ENCODE measurements at places on chromosomes 7 and 10. TPM values are rescaled to one million over a fixed set of nuclear protein-coding genes. Genes with fewer than 3 reads are reported as not detected.

GRCh38 chr10:73655990-73656298 is at the start of gene SYNPO2L:
TSS of gene SYNPO2L (minus strand) at chr10:73656029. CDS start at chr10:73655922, 107 bp downstream.
- no peak within 1 kb of the TSS for H3K4me3 ChIP-seq
- no peak for DNase-seq
- no peaks in the 10 kb centered on the region for H3K27me3 ChIP-seq
- no peaks in the 10 kb centered on the region for H3K36me3 ChIP-seq
- no peak within 1 kb of the TSS for H3K27ac ChIP-seq

GRCh38 chr10:33773253-33773573 is 438.7 kb upstream of the NRP1 start:
- no peaks in the 10 kb centered on the region for H3K36me3 ChIP-seq
- no peaks in the 10 kb centered on the region for H3K27me3 ChIP-seq
- H3K4me1 ChIP-seq: peaks cover 16% of the 10 kb centered on the region
- no peak overlapping the region for H3K4me3 ChIP-seq
- DNase-seq: no peak
- no peak overlapping the region for H3K27ac ChIP-seq

- H3K36me3 ChIP-seq: peaks cover 100% of the 10 kb centered on the region
- no peaks in the 10 kb centered on the region for H3K27me3 ChIP-seq
- H3K27ac ChIP-seq: no peak overlapping the region
- no peaks in the 10 kb centered on the region for H3K4me1 ChIP-seq
- no peak overlapping the region for H3K4me3 ChIP-seq
- DNase-seq: no peak
These were observed 29.8 kb downstream of the FHIP2A start for GRCh38 chr10:114851336-114851735.

- H3K27ac ChIP-seq: no peak overlapping the region
- no peak for DNase-seq
- H3K4me1 ChIP-seq: peaks cover 9% of the 10 kb centered on the region
- no peaks in the 10 kb centered on the region for H3K36me3 ChIP-seq
- H3K27me3 ChIP-seq: no peaks in the 10 kb centered on the region
These were observed 222.8 kb downstream of the THSD7A start for GRCh38 chr7:11609096-11609670.

- no peaks in the 10 kb centered on the region for H3K27me3 ChIP-seq
- no peak overlapping the region for H3K27ac ChIP-seq
- H3K4me3 ChIP-seq: no peak overlapping the region
- DNase-seq: no peak
- H3K4me1 ChIP-seq: no peaks in the 10 kb centered on the region
These were observed 92.0 kb upstream of the GDF10 start for GRCh38 chr10:47207894-47208469.

DNA sequence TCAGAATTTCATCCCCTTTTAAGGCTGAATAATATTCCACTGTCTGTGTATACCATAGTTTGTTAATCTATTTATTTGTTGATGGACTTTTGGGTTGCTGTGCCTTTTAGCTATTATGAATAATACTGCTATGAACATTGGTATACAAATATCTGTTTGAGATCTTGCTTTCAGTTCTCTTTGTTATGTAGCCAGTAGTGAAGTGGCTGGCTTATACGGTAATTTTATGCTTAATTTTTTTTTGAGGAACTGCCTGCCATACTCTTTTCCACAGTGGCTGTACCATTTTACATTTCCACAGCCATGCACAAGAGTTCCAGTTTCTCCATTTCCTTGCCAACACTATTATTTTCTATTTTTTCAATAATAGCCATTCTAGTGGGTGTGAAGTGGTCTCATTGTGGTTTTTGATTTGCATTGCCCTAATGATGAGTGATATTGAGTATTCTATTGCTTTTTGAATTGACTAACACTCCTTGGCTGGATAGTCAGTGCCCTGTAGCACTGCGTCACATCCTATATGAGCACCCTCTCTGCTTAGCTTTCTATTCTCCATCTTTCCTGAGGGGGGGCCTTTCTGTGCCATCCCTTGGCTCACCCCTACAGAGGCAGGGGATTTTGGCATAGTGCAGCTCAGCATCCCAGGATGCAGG is 29.4 kb upstream of the RAPGEF5 start:
- no peaks in the 10 kb centered on the region for H3K36me3 ChIP-seq
- DNase-seq: no peak
- H3K27me3 ChIP-seq: no peaks in the 10 kb centered on the region
- no peak overlapping the region for H3K4me3 ChIP-seq

DNA sequence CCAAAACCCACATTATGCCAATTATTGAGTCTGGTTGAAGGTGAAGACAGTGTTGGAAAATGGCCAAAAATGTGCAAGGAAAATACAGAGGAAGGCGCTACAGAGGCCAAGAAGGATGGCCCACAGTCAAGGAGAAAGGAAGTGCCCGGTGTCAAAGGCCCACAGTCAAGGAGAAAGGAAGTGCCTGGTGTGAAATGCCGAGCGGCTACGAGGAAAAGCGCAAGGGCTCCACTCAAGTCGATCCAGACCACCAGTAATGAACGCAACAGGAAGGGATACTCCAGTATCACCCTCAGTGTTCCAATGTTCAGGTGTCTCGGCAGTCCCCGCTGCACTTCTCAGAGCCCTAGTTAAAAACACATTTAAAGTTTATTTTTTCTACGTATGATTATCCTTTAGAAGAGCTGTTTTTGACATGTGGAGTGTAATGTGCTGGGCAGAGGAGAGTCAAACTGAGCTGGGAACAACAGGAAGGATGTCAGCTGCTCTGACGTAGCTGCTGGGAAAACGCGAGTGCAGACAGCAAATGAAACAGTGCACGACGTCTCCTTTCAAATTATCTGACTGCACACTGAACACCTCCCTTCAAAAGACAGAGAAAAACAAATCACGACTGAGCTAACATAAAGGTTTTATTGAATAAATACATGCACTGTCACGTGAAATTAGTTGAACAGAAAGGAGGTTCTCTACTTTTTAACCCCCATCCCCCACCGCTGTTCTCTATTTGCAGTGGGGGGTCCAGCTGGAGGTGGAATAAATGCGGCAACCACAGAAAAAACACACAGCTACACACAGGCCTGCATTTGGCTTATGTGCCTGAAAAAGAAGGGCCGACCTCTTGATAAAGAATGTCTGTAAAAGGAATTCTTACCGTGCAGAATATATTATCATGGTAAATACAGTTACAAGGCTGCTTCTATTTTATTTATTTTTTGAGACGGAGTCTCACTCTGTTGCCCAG is 26.1 kb upstream of the NCAPG2 start:
- H3K36me3 ChIP-seq: peaks cover 24% of the 10 kb centered on the region
- no peak overlapping the region for H3K27ac ChIP-seq
- no peaks in the 10 kb centered on the region for H3K27me3 ChIP-seq
- no peak overlapping the region for H3K4me3 ChIP-seq

- H3K4me3 ChIP-seq: no peak overlapping the region
- H3K27ac ChIP-seq: no peak overlapping the region
These were observed 130.9 kb upstream of the ADAM12 start for GRCh38 chr10:126519185-126519584.

DNA sequence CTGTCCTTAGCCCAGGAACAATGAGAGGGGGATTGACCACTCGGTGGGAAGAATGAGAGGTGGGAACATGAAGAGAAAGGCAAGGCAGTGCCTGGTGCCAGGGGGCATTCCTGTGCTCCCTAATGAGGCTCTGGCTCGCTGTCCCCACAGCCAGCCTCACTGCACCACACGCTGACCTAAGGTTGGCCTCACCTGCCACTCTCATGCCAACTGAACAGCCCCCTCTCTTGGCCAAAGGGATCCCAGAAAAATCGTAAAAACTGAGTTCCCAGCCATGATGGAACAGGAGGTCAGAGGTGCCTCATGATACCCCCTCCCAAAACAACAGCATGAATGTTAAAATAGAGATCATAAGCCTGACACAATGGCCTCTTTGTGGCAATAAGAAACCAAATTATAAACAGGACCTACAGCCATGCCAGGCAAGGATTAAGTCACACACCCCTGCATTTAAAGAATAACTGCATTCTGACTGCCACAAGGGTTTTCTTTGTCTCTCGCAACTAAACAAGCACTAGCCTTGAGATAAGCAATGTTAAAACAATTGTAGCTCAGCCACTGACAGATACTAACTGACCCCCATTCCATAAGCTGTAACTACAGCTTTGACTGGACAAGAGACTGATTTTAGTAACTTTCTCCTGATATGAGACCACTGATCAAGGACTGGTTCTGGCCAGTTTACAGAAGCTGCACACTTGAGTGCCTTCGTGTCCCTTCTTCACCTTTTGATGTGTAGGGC is 149.2 kb downstream of the SH2D4B start:
- H3K4me3 ChIP-seq: no peak overlapping the region
- H3K27ac ChIP-seq: no peak overlapping the region
- H3K27me3 ChIP-seq: no peaks in the 10 kb centered on the region
- DNase-seq: no peak

DNA sequence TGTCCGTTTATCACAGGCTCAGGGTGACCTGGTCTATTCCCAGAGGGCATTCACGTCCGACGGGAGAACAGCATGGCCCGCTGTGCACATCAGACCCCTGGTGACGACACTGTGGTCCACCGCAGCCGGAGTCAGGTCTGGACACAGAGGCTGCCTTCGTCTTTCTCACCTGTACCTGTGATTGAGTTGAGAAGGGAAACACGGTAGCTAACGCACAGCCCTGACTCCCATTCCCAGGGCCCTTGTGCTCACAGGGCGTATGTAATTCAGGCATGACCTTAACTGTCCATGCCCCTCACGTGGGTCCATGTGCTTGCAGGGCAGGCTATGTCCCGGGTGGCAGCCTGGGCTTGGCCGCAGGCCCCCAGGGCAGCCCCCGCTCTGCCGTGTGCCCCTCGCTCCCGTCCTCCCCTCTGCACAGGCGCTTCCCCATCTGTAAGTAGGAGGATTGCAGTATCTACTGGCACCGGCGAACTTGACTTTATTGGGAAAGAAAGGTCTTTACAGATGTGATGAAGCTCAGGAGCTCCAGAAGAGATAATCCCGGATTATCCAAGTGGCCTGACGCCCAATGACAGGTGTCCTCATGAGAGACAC is 221.3 kb upstream of the TCERG1L start:
- no peaks in the 10 kb centered on the region for H3K36me3 ChIP-seq
- H3K4me1 ChIP-seq: no peaks in the 10 kb centered on the region
- no peak overlapping the region for H3K4me3 ChIP-seq
- no peak overlapping the region for H3K27ac ChIP-seq

DNA sequence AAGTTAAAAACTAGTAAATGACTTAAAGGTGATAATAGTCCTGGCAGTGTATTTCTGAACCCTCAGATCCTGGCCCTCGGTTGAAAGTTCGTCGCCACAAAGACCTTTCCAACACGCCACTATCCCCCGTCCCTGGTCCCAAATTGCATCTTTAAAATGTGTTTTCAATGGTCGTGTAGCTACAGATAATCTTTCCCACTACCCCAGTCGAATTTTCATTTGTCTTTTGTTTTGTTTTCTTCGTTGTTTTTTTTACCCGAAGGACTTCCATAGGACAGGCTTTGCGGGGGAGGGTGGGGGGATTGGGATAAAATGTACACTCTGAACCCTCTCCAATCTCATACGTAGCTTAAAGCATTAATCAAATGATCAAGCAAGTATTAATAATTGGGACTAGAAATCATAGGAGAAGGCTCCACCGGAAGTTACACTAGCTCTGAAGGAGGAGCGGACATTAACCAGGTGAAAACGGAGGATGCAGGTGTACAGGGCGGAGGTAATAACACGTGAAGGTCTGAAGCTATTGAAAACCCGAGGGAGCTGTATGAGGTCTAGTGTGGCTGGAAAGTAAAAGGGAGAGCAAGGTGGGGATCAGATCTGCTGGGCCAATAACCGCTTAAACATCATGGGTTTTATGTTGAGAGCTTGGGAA is 32.8 kb upstream of the PHF14 start:
- peaks cover 25% of the 10 kb centered on the region for H3K36me3 ChIP-seq
- peak overlapping the region; percentile 97 for H3K27ac ChIP-seq
- DNase-seq: no peak
- no peaks in the 10 kb centered on the region for H3K27me3 ChIP-seq
- H3K4me1 ChIP-seq: peaks cover 27% of the 10 kb centered on the region

- H3K27me3 ChIP-seq: peaks cover 3% of the 10 kb centered on the region
- H3K4me1 ChIP-seq: no peaks in the 10 kb centered on the region
These were observed 76.8 kb downstream of the GATA3 start for GRCh38 chr10:8130973-8131911.

- DNase-seq: no peak
- H3K4me3 ChIP-seq: no peak overlapping the region
- no peak overlapping the region for H3K27ac ChIP-seq
- no peaks in the 10 kb centered on the region for H3K27me3 ChIP-seq
These were observed 14.6 kb downstream of the MINDY4 start for GRCh38 chr7:30785786-30786185.

GRCh38 chr7:111172564-111173257 is 81.8 kb downstream of the LRRN3 start:
- no peaks in the 10 kb centered on the region for H3K36me3 ChIP-seq
- H3K4me3 ChIP-seq: no peak overlapping the region
- H3K4me1 ChIP-seq: no peaks in the 10 kb centered on the region
- H3K27me3 ChIP-seq: no peaks in the 10 kb centered on the region
- no peak overlapping the region for H3K27ac ChIP-seq

DNA sequence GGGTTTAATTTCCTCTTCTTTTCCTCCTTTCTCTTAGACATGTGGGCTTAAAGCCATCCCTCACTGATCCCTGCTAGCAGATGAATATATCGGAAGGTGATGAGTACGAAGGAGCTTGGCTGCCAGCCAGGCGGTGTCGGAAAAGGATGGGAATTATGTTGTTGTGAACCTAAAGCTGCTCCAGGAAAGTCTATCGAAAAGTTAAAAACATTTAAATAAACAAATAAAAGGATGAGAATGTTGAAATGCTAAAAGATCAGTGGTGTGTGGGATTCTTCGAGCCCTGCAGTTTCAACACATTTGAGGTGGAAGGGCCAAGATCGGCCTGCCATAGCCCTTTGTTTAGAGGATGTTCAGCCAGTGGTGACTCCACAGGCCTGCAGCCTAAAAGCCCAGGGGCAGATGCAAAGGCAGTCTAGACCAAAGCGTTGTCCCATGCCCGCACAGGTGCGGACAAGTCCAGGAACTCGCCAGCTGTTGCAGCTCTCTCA is 107.9 kb downstream of the JCAD start:
- H3K36me3 ChIP-seq: no peaks in the 10 kb centered on the region
- no peak for DNase-seq
- H3K4me1 ChIP-seq: peaks cover 16% of the 10 kb centered on the region
- H3K27ac ChIP-seq: no peak overlapping the region
- H3K4me3 ChIP-seq: no peak overlapping the region

- no peak overlapping the region for H3K4me3 ChIP-seq
- H3K4me1 ChIP-seq: no peaks in the 10 kb centered on the region
- no peaks in the 10 kb centered on the region for H3K36me3 ChIP-seq
These were observed 652.6 kb upstream of the GALNT17 start for GRCh38 chr7:70479153-70480021.

- no peak overlapping the region for H3K4me3 ChIP-seq
- peaks cover 4% of the 10 kb centered on the region for H3K4me1 ChIP-seq
- H3K27me3 ChIP-seq: peaks cover 11% of the 10 kb centered on the region
- no peak overlapping the region for H3K27ac ChIP-seq
These were observed 5.2 kb downstream of the PHYHIPL start for GRCh38 chr10:59181668-59182067.

Gene ANKRD22
- 0.71 TPM for total RNA-seq

Gene SVOPL
- total RNA-seq: 0.74 TPM

Gene CTAGE4
- total RNA-seq: 8.5 TPM

Gene IFIT2
- 64.8 TPM for total RNA-seq

Gene CYP2E1
- 0.86 TPM for total RNA-seq

Gene GIMAP8
- 44.4 TPM for total RNA-seq

Gene FAM200A
- total RNA-seq: 6.7 TPM

Gene LIPK
- total RNA-seq: not detected

Gene OPALIN
- total RNA-seq: not detected

Gene KIF11
- 1.8 TPM for total RNA-seq

Gene CRYGN
- total RNA-seq: not detected

Gene FOXI2
- not detected for total RNA-seq

Gene CYP3A5
- total RNA-seq: 15.5 TPM

Gene SPDYE2B
- not detected for total RNA-seq

Gene TMEM176A
- 57.4 TPM for total RNA-seq

Gene PILRA
- 48.7 TPM for total RNA-seq

Gene CAMK1D
- 22.5 TPM for total RNA-seq
